ENCODE measurements at places on chromosomes 1 and 21.

DNA sequence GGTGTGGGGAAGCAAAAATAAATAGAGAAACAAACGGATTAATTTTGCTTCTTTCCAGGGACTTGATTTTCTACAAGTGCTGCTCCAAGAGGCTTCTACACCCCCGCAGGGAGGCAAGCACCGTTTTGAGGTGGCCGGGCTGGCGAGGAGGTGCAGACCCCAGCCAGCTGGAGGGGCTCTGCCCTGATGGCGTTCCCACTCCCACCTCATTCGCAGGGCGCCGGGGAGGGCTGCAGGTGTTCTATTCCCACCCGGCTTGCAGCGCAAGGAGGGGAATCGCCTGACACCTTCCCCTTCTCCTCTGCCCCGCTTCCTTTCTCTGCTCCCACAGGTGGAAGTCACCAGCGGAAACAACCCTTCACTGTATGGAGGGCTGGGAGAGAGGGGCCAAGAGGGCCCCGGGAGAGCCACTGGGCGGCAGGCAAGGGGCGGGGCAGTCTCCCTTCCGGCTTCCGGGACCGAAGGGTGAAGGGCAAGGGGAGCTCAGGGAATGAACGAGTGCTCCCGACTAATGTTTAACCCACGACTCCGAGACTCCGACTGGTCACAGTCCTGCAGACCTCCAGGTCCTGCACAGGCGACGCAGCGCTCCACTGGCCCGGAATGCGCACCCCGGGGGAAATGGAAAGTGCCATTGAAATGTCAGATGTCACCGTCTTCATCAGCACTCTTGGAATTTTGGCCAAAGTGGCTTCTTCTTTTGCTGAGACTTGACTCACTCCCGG, 29.1 kb downstream of the TEX35 start:
- DNase-seq = no peak

DNA sequence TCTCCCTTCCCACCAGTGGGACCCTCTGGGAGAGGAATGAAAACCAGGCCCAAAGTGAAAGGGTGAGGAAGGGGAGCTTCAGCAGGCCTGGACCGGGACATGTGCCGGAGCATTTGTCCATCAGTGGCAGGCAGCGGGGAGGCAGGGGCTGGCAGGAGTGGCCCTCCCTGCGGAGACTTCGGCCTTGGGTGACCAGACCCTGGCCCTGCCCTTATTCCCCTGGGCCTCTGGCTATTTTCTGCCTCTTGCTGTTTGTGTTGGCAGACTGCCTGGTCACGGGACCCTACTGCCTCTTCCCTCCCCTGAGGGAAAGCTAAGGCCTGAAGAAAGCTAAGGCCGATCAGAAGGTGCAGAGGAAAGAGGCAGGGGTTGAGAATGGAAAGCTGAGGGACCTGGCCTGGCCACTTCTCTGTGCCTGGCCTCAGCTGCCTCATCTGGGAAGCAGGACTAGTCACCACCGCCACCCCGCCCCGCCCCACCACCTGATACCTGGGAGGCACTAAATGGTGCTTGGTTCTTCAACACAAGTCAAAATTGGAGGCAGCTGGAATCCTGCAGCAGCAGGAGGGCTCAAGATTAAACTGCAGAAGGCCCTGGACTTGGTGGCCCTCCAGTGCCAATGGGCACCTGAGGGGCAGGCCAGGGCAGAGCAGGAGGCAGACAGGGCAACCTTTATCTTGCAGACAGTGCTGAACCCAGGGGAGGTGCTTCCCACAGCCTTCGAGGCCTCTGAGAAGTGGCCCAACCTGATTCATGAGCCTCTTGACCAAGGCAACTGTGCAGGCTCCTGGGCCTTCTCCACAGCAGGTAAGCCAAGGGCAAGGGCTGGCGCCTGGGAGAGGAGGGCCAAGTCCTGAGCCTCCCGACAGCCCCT, 7.9 kb downstream of the TINAGL1 start:
- no peak for DNase-seq

DNA sequence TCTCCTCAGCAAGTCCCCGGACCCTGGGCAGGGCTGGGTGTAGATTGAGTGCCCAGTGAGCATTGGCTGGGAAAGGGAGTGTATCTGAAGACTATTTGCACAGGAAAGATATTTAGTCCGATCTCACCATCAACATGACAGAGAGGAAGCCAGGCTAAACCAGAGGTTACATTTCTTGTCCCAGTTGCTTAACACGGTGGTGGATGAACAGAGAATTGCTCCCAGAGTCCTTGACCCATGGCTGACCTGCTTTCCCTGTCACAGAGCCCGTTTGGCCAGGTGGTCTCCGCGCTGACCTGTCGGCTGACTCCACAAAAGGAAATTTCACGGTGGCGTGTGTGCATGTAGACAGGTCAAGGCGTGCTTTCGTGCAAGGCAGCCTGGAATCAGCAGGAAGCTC, 83.5 kb downstream of the BEND5 start:
- DNase-seq = no peak

DNA sequence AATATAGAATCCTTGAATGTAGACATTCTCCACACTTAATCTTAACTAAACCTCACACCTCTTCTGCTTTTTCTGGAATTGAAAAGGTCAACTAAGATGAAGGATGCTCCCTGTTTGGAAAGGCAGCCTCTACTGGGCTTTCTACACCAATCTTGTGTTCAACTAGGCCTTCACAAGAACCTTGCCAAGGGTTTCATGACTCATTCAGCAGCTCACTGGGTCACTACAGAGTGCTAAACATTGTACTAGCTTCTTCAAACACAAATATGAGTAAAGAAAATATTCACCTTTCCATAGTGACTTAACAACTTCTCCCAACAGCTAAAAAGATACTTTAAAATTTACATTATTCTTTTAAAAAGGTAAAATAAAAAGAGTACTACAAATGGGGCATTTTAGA, 135.3 kb upstream of the PRMT6 start:
- no peak for DNase-seq

DNA sequence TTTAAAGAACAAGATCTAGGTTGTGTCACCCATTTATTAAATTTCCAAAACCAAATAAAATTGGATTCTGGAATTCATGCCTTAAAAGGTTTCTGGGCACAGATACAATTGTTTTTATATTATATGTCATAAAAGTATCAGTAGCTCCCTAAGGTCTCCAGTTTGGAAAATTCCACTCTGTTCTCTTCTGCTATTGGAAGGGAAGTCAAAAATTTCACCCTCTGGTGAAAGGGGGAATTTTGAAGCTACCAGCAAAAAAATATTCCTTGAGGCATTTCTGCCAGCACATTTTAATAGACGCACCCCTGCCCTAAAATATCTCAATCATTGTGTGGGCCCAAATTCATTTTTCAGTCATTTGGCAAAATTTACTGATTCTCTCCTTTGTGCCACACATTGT, 285.7 kb upstream of the SGIP1 start:
- no peak for DNase-seq

GRCh38 chr1:1356796-1357401, 1.5 kb downstream of the MXRA8 start:
- no peak for DNase-seq

DNA sequence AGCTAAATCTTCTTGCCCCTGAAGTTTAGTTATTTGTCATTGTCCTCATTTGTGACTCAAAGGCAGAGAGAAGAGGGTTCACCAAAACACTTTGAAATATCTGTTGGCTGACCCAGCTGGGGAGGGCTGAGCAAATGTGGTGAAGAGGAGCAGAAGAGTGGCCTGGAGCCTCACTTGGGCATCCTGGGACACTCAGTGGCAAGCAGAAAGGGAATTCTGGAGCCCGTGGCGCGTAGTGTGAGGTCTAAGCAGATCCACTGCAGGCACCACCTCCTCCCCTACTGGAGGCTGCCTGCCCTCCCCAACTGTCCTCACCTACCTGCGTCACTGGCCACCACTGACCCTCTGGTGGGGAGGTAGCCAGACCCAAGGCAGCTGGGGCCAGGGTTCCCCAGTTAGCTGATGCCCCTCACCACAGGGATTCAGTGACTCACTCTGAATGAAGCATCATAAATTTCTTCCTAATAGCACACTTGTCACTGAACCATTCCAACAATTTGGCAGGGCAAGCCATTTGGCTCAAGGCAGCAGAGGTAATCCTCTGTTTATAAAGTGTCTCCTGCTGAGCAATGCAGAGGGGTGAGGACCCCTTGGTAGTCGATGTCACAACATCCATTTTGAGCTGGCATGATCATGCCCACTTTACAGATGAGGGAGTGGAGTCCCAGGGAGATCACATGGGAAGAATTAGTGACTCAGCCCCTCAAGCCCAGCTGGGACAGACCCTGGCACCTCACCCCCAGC, 80.3 kb downstream of the NENF start:
- DNase-seq = no peak

GRCh38 chr21:46604329-46604974, 430 bp downstream of the S100B start:
- DNase-seq = no peak

DNA sequence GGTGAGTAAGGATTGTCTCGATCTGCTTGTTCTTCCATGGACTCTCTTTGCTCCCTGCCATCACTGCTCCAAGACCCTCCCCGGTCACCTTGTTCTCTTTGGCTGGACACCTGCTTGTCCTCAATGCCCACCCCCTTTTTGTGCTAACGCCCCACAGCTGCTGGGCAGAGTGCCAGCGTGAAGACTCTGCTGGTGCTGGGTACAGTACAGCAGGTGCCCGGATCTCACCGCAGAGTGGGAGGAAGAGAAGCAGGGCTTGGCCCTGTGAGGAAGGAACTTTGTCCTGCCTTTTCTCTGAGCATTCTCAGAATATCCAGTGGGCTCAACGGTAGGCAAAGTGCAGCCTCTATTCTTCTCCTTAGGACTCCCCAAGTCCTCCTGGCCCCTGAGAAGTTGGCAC, 90.1 kb downstream of the PLXNA2 start:
- no peak for DNase-seq

DNA sequence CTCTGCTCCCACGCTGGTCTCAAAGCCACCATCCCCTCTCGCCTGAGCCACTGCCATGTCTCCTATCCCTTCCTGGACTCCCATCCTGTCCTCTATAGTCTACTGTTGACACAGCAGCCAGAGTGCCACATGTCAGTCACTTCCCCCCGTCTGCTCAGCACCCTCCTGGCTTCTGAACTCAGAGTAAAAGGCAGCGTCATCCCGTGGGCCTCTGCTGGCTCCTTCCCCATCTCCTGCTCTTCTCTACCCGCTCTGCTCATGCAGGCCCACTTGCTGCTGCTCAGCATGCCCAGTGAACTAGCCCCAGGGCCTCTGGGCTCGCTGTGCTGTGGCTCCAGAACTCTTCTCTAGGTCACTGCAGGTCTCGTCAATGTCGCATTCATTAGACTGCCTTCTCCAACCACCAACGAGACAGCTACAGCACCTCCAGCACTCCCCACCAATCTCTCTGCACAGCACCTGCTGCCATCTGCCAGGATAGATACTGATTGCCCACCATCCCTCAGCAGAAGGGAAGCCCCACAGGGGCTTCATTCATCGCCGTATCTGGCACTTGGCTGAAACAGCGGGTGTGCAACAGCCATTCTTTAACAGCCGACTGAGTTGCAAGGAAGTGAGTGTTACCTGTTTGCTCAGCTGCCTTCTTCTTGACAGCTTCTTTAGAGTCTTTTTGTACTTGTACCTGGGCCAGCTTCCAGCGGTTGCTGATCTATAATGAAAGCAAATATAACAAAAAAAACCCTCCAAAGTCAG, 11.8 kb upstream of the SRM start:
- no peak for DNase-seq

DNA sequence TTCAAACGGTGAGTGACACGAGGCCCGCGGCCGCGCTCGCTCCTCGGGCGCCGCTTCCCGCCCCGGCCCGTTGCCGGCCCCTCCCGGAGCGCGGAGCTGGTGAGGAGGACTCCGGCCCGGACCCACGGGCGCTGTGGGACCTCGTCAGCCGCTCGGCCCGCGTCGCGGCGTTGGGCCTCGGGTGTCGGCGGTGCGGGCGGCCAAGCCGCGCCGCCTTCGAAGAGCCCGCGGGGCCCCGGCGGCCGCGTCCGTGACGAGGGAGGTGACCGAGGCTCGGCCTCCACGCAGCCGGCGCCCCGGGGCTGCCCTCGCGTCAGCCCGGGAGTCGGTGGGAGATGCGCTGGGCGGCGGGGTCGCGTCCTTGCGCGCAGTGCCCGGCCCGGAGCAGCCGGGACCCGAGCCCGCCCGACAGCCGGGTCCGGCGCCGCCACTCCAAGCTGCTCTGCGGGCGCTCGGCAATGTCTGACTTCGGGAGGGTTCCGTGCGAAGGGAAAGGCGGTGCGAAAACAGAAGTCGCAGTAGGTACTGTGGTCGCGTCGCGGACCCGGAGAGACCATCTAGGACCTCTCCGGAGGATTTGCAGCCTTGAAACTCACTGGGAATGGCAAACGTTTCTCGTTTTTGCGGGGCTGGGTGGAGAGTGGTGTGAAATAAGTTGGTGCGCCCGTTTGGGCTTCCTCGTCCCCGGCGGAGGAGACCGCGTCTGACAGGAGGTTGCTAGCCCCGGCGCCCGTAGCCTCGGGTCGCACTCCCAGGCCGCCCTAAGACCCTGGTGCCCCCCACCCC, 829 bp downstream of the SPEN start:
- DNase-seq = peak; percentile 2

DNA sequence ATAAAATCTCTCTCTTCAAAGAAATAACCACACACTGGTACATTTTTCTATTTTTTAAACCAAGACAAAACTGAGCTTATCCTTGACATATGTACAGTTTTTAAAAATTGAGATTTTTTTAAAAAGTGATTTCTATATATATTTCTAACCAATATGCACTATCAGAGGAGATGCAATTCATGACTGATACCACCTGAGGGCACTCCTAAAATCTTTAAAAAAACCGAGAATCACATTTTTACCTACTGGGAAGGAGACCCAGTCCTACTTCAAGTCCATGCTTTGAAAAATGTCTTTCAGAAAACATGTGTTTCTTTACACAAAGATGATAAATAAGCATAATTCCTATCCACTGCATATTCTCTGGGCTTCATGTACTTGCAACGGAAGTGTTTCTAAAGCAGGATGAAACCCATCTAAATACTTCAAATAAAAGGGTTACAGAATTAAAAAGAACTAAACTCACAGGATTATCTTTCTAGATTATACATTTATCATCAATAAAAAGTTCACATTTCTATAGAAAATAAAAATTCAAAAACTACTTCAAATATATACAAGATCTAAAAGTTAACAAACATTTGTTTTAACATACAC, 98.6 kb downstream of the ENAH start:
- DNase-seq = no peak

GRCh38 chr1:43035821-43036741, 77.4 kb upstream of the SLC2A1 start:
- DNase-seq = no peak

DNA sequence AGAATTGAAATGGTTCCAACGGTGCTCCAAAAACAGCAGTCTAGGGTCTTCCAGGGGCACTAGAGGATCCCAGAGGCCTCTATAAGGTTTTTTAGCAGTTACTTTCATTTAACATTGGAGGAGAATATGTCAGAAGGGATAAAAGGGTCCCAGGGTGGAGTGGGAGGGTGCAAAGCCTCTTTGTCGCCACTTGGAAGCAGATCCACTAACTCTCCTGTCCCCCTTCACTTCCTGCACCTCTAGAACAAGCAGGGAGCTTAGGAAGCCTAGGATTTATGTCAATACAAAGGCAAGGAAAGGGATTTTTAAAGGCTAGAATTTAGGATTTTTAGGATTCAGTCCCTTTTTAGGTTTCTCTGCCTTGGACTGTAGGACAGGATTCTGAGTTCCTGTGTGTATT, 8.3 kb downstream of the PCP4L1 start:
- DNase-seq = no peak
